NCI-H1417 treated with DMSO at 0.1 percent for 48 hours (cell line): ENCODE measurements at places on chromosomes 4 and X.

- DNase-seq, result no peak
These were observed 44.7 kb downstream of the SETD7 start for GRCh38 chr4:139511320-139511719.

- no peak for DNase-seq
These were observed 159.4 kb upstream of the AR start for GRCh38 chrX:67384403-67384802.

GRCh38 chr4:10872833-10873517 lies 188.4 kb upstream of the CLNK start:
- DNase-seq, result no peak

DNA sequence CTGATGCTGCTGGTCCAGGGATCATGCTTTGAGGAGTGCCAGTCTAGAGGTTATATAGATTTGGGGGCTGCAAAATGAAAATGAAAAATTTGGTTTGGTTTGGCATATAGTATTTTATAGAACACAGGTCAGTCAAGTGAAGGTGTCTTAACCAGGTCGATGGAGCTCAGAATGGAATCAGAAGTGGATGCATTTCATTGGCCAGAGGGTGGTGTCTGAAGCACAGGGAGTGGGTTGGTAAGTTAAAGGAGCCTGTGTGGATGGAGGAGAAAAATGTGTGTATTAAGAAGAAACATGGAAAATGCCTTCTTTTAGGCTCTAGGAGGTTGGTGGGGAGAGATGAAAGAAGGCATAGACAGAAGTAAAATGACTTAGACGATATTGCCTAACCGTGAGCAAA lies 8.6 kb downstream of the GALNT7 start:
- DNase-seq, result no peak

GRCh38 chr4:159290321-159291030 lies 187.6 kb downstream of the RAPGEF2 start:
- DNase-seq, result no peak

DNA sequence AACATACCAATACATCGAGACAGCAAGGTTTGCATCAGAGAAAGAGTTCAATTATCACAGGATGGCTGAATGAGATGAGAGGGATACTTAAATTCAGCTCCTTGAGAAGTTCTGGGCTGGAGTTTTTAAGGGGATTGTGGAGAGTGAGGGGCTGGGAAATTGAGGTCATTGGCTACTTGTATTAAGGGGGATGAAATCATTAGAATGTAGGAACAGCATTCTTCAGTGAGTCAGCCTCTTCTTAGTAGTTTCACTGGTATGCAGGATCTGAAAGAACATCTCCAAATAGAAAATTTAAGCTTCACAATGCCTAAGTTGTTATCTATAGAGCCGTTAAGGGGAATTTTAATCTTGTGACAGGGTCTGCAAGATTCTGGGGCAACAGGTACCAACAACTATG lies 211.6 kb upstream of the TAPT1 start:
- DNase-seq, result no peak

DNA sequence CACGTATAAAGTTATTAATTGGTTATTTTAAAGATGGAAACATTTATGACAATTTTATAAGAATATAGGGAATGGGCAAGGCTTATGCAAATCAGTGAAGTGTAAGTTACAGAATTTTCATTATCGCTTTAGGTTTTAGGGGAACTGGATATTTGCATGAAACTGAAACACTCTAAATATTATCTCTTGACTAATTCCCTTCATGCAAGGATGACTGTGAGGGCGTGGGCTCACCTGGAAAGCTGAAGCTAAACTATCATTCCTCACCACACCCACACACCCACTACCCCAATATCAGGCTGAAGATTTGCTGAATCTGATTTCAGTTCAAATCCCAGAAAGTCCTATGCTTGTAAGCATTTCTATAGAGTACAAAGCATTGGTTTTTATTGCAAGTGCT lies 81.7 kb upstream of the ARHGAP24 start:
- DNase-seq, result no peak

- no peak for DNase-seq
These were observed 27.6 kb downstream of the ARFIP1 start for GRCh38 chr4:152807294-152807829.

DNA sequence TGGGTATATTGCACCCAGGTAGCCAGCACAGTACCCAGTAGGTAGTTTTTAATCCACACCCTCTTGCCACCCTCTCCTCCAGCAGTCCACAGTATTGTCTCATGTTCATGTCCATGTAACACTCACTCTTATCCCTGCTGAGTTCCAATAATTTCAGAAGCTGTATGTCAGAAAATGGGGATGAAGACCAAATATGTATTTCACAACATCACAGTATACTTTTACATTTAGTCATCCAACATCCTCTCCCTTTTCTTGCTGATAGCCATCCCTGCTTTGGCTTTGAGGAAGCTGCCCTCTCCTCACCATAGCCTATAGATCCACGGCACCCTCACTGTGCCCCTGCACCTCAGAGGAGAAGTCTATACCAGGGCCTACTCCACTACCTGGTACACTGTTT lies 126.0 kb upstream of the LDB2 start:
- DNase-seq, result no peak

DNA sequence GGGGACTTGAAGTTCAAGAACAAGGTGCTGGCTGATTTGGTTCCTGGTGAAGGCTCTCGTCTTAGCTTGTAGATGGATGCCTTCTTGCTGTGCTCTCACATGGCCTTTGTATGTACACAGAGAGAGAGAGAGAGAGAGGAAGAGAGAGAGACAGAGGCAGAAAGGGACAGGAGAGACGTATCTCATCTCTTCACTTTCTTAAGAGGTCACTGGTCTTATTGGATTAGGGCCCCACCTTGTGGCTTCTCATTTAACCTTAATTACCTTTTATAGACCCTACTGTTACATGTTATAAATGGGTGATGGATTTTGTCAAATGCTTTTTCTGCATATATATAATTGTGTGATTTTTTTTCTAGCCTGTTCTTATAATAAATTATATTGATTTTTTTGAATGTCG lies 1444.2 kb downstream of the ADGRL3 start:
- DNase-seq, result no peak

DNA sequence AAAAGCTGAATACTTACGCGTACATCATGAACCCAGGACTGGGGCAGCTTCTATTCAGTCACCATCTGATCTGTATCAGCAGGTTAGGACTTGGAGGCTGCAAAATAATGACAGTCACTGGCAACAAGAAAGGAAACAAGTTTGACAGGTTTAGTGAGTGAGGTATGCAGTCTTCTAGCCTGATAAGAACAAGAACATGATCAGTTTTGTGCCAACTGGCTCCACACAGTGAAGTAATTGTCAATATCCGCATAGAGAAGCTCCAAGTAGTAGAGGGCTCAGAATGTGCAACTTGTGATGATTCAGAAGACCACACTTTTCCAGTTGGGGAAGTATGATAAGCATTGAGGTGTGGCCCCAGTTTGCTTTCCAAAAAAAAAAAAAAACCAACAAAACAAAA lies at the start of gene TMPRSS11F:
TMPRSS11F (minus strand) TSS at position 77 of the 400 bp plus-strand sequence; CDS start at position 28, 49 bp downstream.
- no peak for DNase-seq

- DNase-seq, result no peak
These were observed 124.6 kb upstream of the ENPP6 start for GRCh38 chr4:184342167-184342856.
